ENCODE measurements at places on chromosomes 2 and 18. TPM values are rescaled to one million over a fixed set of nuclear protein-coding genes. Genes with fewer than 3 reads are reported as not detected.

Gene UGT1A5
- not detected for total RNA-seq

Gene MALL
- total RNA-seq = 9.6 TPM

Gene FHOD3
- total RNA-seq = 98.2 TPM

Gene CROCC2
- not detected for total RNA-seq

Gene CNRIP1
- 11.7 TPM for total RNA-seq

Gene AFF3
- 0.61 TPM for total RNA-seq

Gene SFTPB
- 0.89 TPM for total RNA-seq

Gene MPHOSPH10
- 39.7 TPM for total RNA-seq

Gene ALLC
- not detected for total RNA-seq

Gene MEX3C
- 15.1 TPM for total RNA-seq

Gene TMEM37
- total RNA-seq = 1.7 TPM

Gene ST6GAL2
- 0.17 TPM for total RNA-seq

Gene ACADL
- total RNA-seq = 14.7 TPM

Gene MAL
- total RNA-seq = 0.92 TPM

Gene WNT10A
- not detected for total RNA-seq

Gene PTPN2
- total RNA-seq = 15.1 TPM

Gene FSHR
- not detected for total RNA-seq

Gene CFC1
- not detected for total RNA-seq

Gene FBXO48
- total RNA-seq = 2.4 TPM

Gene PSMA8
- not detected for total RNA-seq

Gene UGT1A4
- total RNA-seq = not detected

Gene MC5R
- not detected for total RNA-seq

Gene PSTPIP2
- 18.8 TPM for total RNA-seq

Gene TBR1
- total RNA-seq = not detected

Gene MOCOS
- 4.8 TPM for total RNA-seq
